ENCODE measurements at places on chromosomes 5 and 9. TPM values are rescaled to one million over a fixed set of nuclear protein-coding genes. Genes with fewer than 3 reads are reported as not detected.

Gene SLC45A2
- under 0.01 TPM for total RNA-seq

Gene SLC27A6
- total RNA-seq, result 0.17 TPM

Gene LECT2
- total RNA-seq, result not detected

Gene SPINK6
- total RNA-seq, result not detected

Gene CDKN2B-AS1
- 0.89 TPM for total RNA-seq

Gene SHISAL2B
- not detected for total RNA-seq

Gene FGFR4
- total RNA-seq, result 8.8 TPM

Gene LHX2
- 0.15 TPM for total RNA-seq

Gene SLC46A2
- not detected for total RNA-seq

Gene OR1J2
- total RNA-seq, result not detected

Gene QSOX2
- 20.3 TPM for total RNA-seq

Gene GFI1B
- total RNA-seq, result under 0.01 TPM

Gene OMD
- not detected for total RNA-seq

Gene RNF208
- total RNA-seq, result 1.2 TPM

Gene VCP
- total RNA-seq, result 266 TPM

Gene SPATA31C1
- total RNA-seq, result not detected

Gene NDST1
- total RNA-seq, result 58.3 TPM

Gene SLC34A3
- total RNA-seq, result not detected

Gene TSSK1B
- total RNA-seq, result not detected

Gene NDFIP1
- 58.2 TPM for total RNA-seq

Gene NR2F1-AS1
- total RNA-seq, result 8.4 TPM

Gene BSPRY
- total RNA-seq, result not detected

Gene HRH2
- 0.17 TPM for total RNA-seq

Gene CA9
- 0.74 TPM for total RNA-seq

Gene FRMPD1
- total RNA-seq, result not detected

Gene TLR4
- not detected for total RNA-seq

Gene PCDH12
- under 0.01 TPM for total RNA-seq

Gene RBM27
- total RNA-seq, result 11.9 TPM

Gene OR13F1
- total RNA-seq, result not detected

Gene UAP1L1
- 5.5 TPM for total RNA-seq

Gene KCNV2
- not detected for total RNA-seq

Gene LCN9
- not detected for total RNA-seq

Gene PCDHA9
- not detected for total RNA-seq

Gene SCGB3A2
- total RNA-seq, result not detected

Gene ADRB2
- total RNA-seq, result 1.9 TPM

Gene LHFPL2
- total RNA-seq, result 12.4 TPM

Gene FCN1
- not detected for total RNA-seq

Gene POLR3G
- total RNA-seq, result 14.6 TPM

Gene CDH6
- 0.30 TPM for total RNA-seq

Gene INVS
- total RNA-seq, result 12.6 TPM

Gene LARP1
- total RNA-seq, result 67.8 TPM
